ENCODE measurements at places on chromosomes 7 and 10.

DNA sequence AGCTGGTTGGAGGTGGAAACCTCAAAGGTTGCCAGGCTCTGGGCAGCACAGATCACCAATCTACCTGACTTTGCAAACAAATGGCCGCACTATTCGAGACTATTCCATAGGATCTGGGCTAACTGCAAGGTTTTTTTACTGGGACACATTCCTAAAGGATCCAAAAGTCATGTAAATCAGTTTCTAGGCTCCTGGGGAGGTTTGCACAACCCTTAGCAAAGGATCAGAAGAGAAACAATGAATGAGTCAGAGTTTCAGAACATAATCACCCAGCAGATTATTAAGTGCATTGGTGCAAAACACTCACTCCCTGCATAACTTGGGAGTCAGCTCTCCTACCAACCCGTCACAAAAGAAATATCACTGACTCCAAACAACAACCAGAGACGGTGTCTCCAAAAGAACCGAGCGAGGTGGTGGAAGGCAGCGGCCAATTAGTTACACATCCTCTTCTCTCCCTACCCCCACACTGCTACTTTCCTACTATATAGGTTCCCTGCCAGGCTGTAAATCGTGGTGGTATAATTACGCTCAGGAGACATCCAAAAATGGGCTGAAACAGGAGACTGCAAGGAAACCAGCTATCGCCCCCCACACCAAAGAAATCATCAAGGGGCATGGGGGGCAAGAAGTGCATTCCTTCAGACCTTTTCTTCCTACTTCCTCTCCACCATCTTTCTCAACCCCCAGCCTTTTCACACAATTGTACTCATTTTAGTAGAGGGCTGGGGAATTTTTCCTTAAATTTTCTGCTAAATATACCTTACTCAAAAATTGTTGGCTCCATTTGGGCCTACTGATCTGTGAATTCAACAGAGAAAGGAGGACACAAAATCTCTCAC, 3.2 kb downstream of the UBE2H start:
- DNase-seq: no peak

- DNase-seq: peak; percentile 2
These were observed 217.4 kb downstream of the MAD1L1 start for GRCh38 chr7:2015251-2015871.

DNA sequence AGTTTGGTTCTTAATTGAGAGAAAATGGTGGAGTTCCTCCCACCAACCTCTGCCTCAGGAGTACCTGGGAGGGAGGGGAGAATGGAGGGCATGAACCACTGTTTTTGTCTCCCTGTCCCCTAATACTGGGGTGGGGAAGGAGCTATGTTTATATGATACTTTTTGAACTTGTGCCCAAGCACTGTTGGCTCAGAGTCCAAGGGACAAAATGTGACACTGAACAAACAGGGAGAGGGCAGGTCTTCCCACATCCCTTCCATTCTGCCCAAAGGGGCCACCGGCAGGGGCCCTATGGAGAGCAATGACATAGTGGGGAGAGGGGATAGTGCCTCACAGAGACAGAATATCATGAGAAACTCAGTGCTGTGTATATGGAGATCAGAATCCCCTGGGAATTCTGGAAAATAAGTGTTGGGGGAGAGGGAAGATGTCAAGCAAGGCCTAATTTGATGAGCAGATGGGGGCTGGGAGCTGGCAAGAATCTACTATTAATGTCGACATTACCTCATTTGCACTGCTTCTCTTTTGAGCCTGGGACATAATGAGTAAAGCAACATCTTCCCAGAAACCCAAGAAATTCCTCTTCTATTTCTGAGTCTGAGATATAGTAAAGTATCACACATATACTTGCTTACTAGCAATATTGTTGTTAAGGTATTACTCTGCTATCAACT, 180.6 kb downstream of the CYP26A1 start:
- DNase-seq: no peak

GRCh38 chr10:114917927-114918672, 19.9 kb upstream of the TRUB1 start:
- no peak for DNase-seq

- peak; percentile 55 for DNase-seq
These were observed 1.5 kb downstream of the CDK13 start for GRCh38 chr7:39951226-39952194.

DNA sequence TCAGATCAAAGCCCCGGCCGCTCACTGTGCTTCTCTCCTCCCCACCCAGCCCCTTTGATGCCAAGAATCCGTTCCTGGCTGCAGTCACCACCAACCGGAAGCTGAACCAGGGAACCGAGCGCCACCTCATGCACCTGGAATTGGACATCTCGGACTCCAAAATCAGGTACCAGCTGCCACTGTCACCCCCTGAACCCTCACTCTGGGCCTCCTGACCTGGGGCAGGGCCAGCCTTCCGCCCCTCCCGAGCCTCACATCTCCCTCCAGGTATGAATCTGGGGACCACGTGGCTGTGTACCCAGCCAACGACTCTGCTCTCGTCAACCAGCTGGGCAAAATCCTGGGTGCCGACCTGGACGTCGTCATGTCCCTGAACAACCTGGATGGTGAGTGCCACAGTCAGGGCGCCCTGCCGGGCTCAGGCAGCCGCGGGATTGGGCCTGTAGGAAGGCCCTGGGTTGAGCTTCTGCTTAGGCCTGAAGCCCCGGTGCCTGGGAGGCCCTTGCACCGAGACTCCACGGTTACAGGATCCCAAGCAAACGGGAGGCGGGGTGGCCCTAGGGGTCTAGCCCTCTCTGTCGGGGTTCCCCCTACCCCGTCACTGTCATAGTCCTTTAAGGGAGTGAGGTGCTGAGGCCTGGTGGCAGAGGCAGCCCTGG, 10.8 kb downstream of the TMEM120A start:
- DNase-seq: no peak

DNA sequence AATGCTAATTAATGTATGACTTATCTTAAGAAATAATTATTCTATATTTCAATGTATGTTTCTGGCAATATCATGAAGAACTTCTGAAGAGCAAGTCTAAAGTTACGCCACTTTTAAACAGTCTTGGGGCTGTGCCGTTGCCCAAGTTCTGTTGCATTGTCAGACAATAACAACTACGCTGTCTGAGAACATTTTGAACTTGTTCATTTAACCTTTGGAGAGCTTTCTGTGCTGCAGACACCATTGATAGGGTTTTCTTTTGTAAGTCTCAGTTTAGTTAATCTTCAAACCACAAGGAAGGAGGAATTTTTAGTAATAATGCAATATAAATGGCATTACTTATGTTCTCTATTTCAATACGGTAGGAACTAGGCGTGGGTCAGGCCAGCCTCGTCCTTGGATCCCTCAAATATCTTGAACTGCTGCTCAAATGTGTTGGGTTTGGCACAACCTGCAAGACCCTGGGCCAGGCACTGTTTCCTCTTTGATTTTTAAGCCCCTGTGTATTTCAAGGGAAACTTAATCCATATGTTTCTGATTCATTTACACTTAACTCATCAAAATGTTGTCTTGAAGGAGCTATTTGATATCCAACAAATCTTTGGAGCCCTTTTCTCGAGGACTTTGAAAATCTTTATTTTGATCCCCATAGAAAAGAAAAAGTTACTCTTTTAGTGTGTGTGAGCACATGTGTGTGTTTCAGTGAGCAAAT, 215.5 kb downstream of the INHBA start:
- no peak for DNase-seq

DNA sequence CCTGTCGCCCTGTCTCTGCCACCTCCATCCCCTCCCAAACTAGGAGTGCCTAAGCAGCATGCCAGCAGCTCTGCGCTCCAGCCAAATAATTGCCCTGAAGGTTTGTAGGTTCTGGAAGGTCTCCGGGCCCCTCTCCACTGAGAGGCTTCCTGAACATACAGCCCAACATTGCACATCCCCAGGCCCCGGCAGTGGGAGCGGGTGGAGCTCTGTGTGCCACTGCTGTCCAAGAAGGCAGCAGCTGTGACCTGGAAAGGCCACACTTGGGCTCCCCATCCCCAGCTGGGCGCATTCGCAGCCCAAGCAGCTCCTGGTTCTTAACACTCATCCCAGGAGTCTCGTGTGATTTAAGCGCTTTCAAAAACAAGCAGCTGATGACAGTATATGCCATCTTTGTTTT, 95.7 kb downstream of the COL13A1 start:
- DNase-seq: no peak

GRCh38 chr10:50592961-50593418, 30.8 kb downstream of the SGMS1 start:
- DNase-seq: no peak

GRCh38 chr10:13105184-13105583, 5.2 kb downstream of the OPTN start:
- DNase-seq: no peak

- no peak for DNase-seq
These were observed 122.3 kb upstream of the GALNT17 start for GRCh38 chr7:71009636-71010035.

DNA sequence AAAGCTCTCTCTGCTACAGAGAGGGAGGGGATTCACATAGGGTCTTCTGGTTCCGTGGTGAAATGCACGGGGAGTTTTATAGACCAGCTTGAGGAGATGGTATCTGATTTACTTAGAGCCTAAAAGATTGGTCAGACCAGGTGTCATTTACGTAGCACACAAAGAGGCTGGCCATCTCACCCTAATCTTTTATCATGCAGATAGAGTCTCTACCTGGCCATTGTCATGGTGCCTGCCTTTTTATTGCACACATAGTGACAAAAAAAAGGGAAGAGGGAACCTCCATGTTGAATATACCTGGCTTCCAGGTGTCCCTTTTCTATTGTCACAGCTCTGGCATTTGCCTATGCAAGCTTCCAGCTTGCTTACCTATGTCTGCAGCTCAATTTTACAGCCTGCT, 1456.1 kb downstream of the GATA3 start:
- no peak for DNase-seq

DNA sequence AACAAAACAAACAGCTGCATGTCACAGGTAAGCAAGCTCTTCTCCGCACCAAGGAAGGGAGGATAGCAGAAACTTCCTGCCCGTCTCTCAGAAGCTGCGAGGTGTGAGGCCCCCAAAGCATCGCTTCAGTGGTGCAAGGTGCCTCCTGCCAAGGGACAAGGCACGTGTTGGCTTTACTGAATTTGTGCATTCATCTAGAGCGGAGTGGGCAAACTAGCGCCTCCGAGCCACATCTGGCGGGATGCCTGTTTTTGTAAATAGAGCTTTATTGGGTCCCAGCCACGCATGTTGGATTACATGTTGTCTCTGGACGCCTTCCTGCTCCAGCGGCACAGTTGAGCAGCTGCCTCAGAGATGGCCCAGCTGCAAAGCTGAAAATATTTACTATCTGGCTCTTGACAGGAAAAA, 27.7 kb downstream of the PHYH start:
- DNase-seq: no peak

DNA sequence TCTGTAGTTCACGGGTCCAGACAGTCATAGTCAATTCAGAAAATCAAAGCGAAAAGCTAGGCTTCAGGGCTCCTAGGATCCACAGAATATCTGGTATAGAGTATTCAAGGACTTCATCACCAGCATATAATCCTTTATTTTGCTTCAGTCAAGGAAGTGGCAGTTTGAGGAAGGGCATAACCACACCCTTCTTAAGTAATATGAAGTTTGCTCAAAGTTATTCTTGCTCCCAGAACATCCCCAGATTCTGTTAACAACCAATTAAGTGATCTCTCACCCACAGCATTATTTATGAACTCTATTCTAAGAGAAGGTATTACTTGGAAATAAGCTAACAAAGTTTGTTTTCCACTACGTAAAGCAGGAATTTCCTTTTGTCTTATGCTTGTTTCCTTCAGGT, 13.2 kb downstream of the CWF19L1 start:
- DNase-seq: no peak

DNA sequence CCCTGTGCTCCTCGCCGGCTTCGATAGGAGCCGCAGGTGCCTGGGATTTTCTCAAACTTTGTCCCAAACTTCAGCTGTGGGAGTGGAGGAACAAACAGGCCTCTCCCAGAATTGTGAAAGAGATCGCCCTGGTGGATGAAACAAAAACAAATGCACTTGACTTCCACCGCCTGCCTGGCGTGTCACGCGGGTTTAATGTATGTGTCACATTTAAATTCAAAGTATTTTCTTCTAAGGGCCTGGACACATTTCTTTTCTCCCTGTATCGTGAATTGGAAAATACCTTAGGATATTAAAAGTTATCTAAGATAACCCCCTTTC, 694 bp upstream of the WASL start:
- peak; percentile 16 for DNase-seq

DNA sequence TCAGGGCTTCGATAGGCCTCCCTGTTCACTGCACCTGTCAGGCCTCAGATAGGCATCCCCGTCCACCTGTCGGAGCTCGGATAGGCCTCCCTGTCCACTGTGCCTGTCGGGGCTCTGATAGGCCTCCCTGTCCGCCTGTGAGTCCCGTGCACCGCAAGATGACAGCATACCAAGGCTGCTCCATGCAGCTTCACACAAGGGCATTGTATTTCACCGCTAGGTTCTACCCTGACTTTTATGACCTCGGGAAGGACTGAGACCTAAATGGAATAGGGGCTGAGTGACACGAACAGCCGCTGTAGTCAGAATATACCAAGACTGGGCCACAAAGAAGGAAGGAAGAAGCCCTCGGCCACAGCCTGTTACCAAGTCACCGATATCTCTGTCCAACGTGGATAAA, 271.2 kb downstream of the DIP2C start:
- DNase-seq: no peak

GRCh38 chr10:59702347-59702746, 7.3 kb downstream of the SLC16A9 start:
- no peak for DNase-seq

GRCh38 chr10:132209130-132209529, 22.4 kb downstream of the DPYSL4 start:
- no peak for DNase-seq

DNA sequence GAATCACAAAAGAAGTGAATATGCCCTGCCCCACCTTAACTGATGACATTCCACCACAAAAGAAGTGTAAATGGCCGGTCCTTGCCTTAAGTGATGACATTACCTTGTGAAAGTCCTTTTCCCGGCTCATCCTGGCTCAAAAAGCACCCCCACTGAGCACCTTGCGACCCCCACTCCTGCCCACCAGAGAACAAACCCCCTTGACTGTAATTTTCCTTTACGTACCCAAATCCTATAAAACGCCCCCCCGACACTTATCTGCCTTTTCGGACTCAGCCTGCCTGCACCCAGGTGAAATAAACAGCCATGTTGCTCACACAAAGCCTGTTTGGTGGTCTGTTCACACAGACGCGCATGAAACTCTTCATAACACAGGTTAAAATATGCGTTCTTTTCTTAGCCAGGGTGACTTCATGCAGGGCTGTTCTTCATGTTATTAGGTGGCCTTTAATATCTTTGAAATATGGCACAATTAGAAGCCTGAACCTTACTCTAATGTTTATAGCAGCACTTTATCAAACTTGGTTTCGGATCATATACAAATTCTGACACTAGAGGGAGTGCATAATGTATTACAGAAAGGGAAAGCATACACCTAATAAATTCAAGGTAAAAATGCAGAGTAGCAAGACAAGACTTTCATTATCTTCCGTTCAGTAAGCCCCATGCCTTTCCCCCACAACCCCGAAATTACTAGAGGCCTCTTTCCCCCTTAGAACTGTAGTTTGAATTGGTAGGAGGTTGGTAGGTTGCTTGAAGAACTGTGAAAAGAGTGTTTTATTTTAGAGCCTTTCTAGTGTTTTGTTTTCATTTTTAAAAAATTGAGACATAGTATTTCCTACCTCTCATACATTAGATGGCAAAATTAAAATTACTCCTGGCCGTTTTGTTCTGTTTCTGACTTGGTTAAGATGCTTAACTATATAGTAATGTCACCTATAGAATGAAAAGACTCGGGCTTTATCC, 117.9 kb downstream of the NPY start:
- DNase-seq: no peak

GRCh38 chr7:7897509-7897908, 71.1 kb upstream of the GLCCI1 start:
- no peak for DNase-seq
